MV-4-11 (cell line): ENCODE measurements at places on chromosomes 4 and X.
A peak's percentile ranks its signal among the peaks of the same experiment; 100 is the strongest.

GRCh38 chr4:155777971-155778735 lies 19.3 kb downstream of the GUCY1B1 start:
- no peak for DNase-seq

DNA sequence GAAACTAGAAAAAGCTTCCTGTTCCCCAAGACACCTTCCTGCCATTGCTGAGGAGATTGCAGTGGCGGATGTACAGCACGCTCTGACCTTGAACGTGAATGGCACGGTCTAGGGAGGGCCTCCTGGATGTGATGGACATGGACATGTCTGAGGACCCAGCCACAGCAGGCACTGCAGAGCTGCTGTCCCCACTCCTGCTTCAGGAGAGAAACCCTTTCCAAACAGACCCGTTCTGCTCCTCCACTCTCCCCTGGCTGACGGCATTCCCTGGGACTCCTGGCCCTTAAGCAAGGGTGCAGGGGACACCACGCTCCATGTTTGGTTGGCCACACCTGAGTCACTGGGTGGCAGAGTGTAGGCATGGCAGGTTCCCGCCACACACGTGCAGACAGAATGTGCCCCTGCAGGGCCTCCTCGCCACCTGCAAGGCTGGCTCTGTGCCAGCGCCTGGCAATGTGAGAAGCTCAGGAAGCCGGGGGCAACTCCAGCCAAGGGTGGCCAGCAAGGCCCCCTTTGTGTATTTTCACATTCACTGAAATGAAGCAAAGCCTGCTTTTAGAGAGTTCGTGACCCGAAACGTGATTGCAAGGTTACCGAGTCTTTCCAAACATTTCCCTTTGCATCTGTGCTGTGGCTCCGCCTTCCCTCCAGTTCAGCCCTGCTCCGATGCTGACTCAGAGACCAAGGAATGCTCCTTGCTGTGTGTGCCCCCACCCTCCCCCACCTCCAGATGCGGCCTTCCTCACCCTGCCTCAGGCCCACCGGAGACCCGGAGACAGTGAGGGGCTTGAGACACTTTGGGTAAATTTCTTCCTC lies 46.1 kb downstream of the HTRA3 start:
- DNase-seq = no peak

- DNase-seq = no peak
Observed at GRCh38 chr4:22901631-22902030, 208.9 kb downstream of the GBA3 start.

DNA sequence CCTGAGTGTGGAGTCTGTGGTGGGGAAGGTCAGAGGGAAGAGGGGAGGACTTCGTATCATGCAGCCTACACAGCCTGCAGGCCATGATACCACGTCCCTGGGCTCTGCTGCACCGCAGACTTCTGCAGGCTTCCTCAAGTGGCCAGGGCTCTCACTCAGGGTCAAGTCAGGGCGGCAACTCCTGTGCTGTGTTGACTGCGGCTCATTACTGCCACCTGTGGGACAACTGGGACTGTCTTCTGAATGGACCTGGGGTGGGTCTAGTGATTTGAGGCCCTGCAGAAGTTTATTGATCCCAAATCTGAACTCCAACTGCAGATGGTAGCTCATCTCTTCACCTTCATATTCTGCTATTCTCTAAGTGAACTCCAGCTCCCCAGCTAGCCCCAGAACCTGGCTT lies 167.1 kb downstream of the NSUN7 start:
- peak; percentile 41 for DNase-seq

DNA sequence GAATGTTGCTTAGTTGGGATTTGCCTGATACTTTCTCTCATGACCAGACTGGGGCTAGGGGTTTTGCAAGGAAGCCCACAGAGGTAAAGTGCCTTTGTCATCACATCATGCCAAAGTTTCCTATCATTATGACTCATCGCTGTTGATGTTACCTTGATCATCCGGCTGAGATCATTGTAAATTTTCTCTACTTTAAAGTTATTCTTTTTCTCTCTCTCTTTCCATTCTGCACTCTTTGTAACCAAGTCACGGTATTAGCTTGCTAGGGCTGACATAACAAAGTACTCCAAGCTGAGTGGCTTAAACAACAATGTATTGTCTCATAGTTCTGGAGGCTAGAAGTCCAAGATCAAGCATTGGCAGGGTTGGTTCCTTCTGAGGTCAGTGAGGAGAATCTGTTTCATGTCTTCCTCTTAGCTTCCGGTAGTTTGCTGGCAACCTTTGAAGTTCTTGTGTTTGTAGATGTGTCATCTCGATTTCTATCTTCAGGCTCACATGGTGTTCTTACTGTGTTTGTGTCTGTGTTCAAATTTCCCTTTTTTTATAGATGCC lies 113.0 kb downstream of the DTHD1 start:
- DNase-seq = no peak
